ENCODE measurements at places on chromosomes 4 and X.
A peak's percentile ranks its signal among the peaks of the same experiment; 100 is the strongest.

GRCh38 chr4:100935090-100935489 is 412.2 kb downstream of the PPP3CA start:
- H3K27ac ChIP-seq: no peak overlapping the region
- H3K27me3 ChIP-seq: no peaks in the 10 kb centered on the region
- H3K4me1 ChIP-seq: no peaks in the 10 kb centered on the region
- no peaks in the 10 kb centered on the region for H3K36me3 ChIP-seq
- no peak overlapping the region for H3K4me3 ChIP-seq
- DNase-seq: no peak

GRCh38 chr4:14289708-14290107 is 662.2 kb upstream of the BOD1L1 start:
- H3K4me3 ChIP-seq: no peak overlapping the region
- no peak for DNase-seq
- no peaks in the 10 kb centered on the region for H3K36me3 ChIP-seq
- no peak overlapping the region for H3K27ac ChIP-seq
- no peaks in the 10 kb centered on the region for H3K27me3 ChIP-seq
- H3K4me1 ChIP-seq: no peaks in the 10 kb centered on the region

DNA sequence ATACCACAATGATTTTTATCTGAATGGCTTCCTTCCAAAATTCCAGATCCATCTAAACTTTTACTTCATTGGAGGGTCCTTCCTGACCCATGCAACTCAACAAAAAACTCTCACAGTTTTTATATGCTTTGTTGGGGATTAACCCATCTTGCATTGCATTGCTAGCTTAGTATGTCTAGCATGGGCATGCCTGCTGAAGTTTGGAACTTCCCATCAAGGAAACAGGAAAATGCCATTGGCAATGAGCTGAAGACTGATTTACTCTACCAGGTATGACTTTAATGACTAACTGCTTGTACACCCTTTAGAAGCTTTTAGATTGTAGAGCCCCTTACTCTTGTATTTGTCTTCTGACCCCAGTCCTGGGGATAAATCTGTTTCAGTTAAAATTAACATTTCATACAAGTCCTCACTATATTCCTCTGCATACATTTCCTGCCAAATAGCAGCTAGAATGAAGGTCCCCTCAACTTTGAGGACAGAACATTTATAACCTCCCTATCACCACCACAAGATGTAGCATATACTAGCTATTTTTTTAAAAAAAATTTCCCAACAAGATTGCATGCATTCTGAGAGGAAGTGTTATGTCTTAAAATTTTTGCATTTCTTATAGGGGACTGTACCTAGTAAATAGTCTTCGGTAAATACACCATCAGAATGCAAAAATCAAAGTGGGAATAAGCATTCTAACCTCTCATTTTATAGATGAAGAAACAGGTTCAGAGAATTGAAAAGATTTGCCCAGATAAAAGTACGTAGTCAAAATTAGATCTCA is 52.5 kb upstream of the ATXN3L start:
- no peak overlapping the region for H3K4me3 ChIP-seq
- DNase-seq: no peak
- no peaks in the 10 kb centered on the region for H3K4me1 ChIP-seq
- no peak overlapping the region for H3K27ac ChIP-seq
- H3K27me3 ChIP-seq: no peaks in the 10 kb centered on the region

DNA sequence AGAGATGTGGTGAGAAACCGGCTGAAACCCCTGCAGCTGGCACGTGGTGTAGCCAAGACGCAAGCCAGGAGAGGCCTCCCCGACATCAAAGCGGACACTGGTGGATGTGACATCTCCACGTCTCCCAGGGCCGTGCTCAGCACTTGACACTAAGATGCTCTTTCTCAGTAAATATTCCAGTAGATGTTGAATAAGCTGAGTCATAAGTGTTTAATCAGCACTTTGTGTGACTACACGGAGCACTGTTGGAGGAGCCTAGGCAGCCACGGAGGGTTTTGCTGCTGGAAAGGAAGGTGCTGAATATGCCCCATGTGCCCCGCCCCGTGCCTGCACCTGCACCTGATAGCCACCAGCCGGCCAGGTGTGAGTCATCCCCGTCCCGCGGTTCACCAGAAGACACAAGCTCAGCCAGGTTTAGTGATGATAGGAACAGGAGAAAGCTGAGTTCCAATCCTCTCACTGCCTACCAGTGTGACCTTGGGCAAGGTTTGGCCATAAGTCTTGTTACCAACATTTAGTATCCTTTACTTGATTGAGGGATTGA is 29.0 kb upstream of the C4orf50 start:
- no peaks in the 10 kb centered on the region for H3K27me3 ChIP-seq
- H3K4me3 ChIP-seq: no peak overlapping the region
- no peak overlapping the region for H3K27ac ChIP-seq
- H3K36me3 ChIP-seq: no peaks in the 10 kb centered on the region
- H3K4me1 ChIP-seq: no peaks in the 10 kb centered on the region
- DNase-seq: no peak

- no peaks in the 10 kb centered on the region for H3K36me3 ChIP-seq
- no peak overlapping the region for H3K4me3 ChIP-seq
- no peaks in the 10 kb centered on the region for H3K4me1 ChIP-seq
- no peak for DNase-seq
- H3K27ac ChIP-seq: no peak overlapping the region
- H3K27me3 ChIP-seq: no peaks in the 10 kb centered on the region
These were observed 14.1 kb downstream of the MFAP3L start for GRCh38 chr4:170011921-170012628.

DNA sequence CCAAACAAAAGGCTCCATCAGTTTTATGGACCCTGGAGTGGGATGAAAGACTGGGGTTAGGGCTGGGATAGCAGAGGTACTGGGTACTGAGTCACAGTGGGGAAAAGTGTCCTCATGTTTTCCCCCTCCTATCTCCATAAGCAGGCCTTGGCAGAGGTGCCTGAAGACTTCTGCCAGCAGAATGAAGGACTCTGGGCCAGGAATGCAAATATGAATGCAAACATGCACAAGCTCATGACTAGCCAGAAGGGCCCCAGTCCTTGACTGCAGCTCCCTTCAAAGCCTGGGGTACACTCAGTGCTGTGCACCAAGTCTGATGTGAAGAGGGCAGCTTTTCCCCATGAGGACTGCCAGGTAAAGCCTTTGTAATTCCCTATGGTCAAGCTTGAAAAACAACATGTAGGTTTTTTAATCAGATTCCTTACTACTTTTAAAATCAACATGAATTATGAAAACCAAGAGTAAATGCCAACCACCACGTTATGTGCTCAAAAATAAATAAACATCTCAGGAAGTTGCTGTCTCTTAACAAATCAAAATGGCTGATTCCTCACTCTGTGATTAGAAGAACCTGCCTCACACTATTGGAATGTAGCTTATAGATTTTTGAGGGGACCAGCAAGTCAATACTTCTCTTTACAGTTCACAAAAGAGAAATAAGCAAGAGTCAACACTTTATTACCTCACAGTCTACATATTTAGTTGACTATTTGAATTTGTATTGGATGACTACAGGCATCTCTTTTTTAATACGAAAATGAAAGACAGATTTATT is 1512.0 kb downstream of the ARAP2 start:
- no peaks in the 10 kb centered on the region for H3K36me3 ChIP-seq
- no peak overlapping the region for H3K4me3 ChIP-seq
- no peak overlapping the region for H3K27ac ChIP-seq
- H3K4me1 ChIP-seq: no peaks in the 10 kb centered on the region
- DNase-seq: no peak

- no peaks in the 10 kb centered on the region for H3K36me3 ChIP-seq
- no peaks in the 10 kb centered on the region for H3K4me1 ChIP-seq
- H3K27me3 ChIP-seq: no peaks in the 10 kb centered on the region
- no peak overlapping the region for H3K4me3 ChIP-seq
- DNase-seq: peak; percentile 20
- H3K27ac ChIP-seq: no peak overlapping the region
These were observed 6.5 kb downstream of the ZNF185 start for GRCh38 chrX:152904151-152905080.

DNA sequence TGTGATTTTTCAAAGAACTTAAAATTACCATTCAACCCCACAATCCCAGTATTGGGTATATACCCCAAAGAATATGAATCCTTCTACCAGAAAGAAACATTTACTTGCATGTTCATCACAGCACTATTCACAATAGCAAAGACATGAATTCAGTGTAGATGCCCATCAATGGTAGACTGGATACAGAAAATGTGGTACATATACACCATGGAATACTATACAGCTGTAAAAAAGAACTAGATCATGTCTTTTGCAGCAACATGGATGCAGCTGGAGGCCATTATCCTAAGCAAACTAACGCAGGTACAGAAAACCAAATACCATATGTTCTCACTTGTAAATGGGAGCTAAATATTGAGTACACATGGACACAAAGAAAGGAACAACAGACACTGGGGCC is 34.1 kb upstream of the TMPRSS11F start:
- H3K27ac ChIP-seq: no peak overlapping the region
- no peak for DNase-seq
- no peaks in the 10 kb centered on the region for H3K27me3 ChIP-seq
- no peaks in the 10 kb centered on the region for H3K36me3 ChIP-seq
- H3K4me3 ChIP-seq: no peak overlapping the region
- H3K4me1 ChIP-seq: no peaks in the 10 kb centered on the region

GRCh38 chr4:173536808-173537429 is 6.9 kb upstream of the HAND2 start:
- H3K4me1 ChIP-seq: peaks cover 12% of the 10 kb centered on the region
- no peak for DNase-seq
- no peak overlapping the region for H3K4me3 ChIP-seq
- H3K36me3 ChIP-seq: no peaks in the 10 kb centered on the region

DNA sequence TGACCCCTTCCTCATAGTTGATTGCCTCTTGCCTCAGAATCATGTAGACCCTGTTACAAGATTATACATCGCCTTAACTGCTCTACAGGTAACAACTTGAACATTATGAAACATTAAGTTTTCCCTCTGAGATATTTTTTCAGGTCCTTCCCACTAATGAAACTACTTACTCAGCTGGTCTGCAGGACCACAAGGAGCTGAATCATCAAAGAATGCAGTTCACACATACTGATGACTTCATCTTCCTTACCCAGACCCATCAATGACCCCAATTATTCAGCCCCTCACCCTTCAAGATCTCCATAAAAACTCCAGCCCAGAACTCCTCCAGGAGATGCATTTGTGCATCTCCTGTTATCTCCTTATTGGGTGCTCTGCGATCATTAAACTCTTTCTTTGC is 720.9 kb downstream of the RAPGEF2 start:
- H3K27me3 ChIP-seq: no peaks in the 10 kb centered on the region
- no peak overlapping the region for H3K4me3 ChIP-seq
